ENCODE measurements at places on chromosomes 6 and 20. TPM values are rescaled to one million over a fixed set of nuclear protein-coding genes. Genes with fewer than 3 reads are reported as not detected.

Gene ISM1
- total RNA-seq = 0.32 TPM

Gene BIRC7
- total RNA-seq = not detected

Gene CYP21A2
- total RNA-seq = 0.64 TPM

Gene BPIFA1
- total RNA-seq = not detected

Gene CD93
- not detected for total RNA-seq

Gene OLIG3
- total RNA-seq = 75.1 TPM
